ENCODE measurements at places on chromosomes 5 and 9.
A peak's percentile ranks its signal among the peaks of the same experiment; 100 is the strongest.

GRCh38 chr9:92384375-92384774 lies 20.0 kb downstream of the OGN start:
- no peak for DNase-seq

DNA sequence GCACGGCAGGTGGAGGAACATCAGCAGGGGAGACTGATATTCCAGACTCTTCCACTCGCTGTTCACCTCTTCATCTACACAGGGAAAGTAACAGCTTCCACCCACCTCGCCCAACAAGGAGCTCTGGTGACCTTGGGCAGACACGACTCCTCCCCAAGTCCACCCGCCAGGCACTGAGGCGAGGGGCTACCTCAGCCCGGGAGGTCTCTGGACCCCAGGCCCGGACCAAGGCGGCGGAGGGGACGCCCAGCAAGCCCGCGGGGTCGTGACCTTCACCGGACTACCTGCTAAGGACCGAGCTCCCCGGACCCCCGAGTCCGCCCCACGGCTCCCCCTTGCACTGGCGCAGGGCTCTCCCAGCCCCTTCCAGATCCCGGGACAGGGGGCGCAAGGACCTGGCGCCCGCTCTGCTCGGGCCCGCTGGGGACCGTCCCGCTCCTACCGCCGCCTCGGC lies 70.2 kb upstream of the LPCAT1 start:
- DNase-seq: no peak

- no peak for DNase-seq
Observed at GRCh38 chr5:10747678-10748622, 13.1 kb downstream of the DAP start.

DNA sequence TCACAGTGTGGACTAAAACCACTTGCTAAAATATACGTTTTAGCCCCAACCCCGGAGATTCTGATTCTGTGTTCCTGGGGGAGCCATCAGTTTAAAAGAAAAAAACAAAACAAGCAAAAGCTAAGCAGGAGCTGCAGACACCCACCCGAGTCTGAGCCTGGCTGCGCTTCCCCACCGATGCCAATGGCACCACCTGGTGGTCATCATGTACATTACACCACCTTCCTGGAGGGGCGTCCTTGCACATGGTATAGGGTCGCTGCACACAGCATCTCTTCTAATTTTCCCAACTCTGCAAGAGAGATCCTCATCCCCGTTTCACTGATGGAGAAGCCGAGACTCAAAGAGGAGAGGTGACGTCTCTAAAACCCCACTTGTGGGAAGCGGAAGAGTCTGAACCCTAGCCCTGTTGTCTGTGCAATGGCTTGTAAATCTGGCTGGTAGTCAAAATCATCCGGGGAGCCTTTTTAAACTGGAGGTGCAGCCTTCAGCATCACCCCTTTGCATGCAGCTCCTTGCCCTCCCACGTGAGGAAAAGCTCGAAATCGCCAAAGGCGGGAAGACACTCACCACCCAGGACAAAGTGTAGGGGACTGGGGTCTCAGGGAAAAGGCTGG lies 23.1 kb upstream of the CNOT6 start:
- DNase-seq: peak; percentile 51

DNA sequence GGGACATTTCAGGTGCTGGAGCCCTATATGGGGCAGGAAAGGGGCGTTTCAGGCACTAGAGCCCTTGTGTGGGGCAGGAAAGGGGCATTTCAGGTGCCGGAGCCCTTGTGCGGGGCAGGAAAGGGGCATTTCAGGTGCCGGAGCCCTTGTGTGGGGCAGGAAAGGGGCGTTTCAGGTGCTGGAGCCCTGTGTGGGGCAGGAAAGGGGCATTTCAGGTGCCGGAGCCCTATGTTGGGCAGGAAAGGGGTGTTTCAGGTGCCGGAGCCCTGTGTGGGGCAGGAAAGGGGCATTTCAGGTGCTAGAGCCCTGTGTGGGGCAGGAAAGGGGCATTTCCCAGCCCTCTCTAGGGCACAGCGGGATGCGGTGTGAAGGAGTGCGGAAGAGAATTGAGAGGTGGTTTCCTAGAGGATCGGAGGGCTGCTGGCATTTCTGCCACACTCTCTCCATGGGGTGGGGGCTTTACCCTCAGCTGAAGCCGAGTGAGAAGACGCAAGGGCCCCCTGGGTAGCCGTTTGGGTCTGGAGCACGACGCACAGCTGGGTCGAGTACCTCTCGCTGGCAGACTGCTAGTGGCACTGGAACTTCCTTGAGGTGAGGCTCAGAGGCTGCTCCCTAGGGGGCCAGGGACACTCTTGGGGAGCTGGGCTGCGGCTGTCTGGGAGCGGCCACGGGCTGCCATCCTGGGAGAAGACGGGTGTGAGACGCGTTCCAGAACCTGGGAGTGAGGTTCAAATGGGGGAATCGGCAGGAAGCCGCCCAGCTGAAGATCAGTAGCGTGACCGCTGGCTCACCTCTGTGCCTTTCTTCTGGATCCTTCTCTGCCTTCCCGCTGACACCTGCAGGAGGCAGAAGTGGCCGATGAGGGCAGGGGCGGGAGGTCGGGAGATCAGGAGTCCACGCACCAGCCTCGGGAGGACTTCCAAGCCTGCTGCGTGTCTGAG lies 122.6 kb upstream of the IRX4 start:
- DNase-seq: no peak

- DNase-seq: no peak
Observed at GRCh38 chr5:82413302-82414040, 135.3 kb upstream of the RPS23 start.

GRCh38 chr5:1801967-1802295 lies 724 bp downstream of the NDUFS6 start:
- DNase-seq: no peak

DNA sequence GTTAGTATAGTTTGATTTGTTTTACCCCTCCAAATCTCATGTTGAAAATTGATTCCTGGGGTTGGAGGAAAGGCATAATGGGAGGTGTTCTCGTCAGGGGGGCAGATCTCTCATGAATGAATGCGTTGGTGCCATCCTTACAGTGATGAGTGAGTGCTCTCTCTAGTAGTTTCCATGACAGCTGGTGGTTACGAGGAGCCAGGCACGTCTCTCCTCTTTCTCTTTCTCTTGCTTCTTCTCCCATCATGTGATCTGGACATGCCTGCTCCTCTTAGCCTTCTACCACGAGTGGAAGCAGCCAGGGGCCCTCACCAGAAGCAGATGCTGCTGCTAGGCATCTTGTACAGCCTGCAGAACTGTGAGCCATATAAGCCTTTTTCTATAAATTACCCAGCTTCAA lies 454.1 kb downstream of the EFNA5 start:
- no peak for DNase-seq

GRCh38 chr5:143741421-143741820 lies 70.5 kb upstream of the HMHB1 start:
- no peak for DNase-seq

DNA sequence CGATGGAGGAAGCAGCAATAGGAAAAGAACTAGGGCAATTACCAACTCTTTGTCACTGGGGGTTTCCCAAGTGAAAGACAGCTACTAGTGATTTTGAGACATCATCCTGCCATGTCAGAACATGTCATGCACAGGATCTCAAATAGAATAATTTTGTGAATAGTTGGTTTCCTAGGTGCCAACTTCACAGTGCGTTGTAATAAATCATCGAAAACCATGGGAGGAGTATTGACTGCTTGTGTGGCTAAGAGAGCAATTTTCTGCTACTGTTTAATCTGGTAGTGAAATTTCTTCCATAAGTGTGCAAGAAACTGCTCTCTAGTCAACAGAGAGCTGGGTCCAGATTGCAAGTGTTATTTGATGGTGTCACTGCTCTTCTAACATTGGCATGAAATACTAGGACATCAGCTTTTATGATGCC lies 168.6 kb downstream of the NNT start:
- DNase-seq: no peak

GRCh38 chr5:76083555-76084495 lies 642 bp downstream of the SV2C start:
- no peak for DNase-seq

DNA sequence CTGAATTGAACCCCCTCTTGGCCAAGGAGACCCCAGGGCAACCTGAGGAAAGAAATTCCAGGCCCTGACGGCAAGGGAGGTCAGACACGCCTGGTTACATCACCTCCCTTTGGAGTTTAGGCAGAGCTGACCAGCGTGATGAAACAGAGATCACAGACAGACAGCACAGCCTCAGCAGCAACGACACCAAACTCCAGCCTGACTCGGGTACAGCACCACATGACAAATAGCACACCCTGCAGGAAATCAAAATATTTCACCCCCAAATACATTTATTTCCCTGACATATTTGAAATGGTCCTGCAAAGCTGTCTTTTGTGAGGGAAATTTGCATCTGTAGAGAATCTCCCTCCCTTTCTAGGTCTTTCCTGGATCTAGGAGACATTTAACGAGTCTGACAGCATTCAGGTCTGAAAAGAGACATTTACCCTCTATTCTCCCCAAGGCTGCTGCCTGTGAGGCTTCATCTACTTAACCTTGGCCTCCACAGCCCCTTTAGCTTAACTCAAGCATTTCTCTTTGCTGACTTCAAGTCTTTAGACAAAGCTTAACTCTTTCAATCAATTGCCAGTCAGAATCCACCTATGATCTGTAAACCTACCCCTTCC lies 2.6 kb downstream of the QSOX2 start:
- DNase-seq: no peak

GRCh38 chr5:90843443-90843842 lies 284.8 kb downstream of the ADGRV1 start:
- DNase-seq: no peak

DNA sequence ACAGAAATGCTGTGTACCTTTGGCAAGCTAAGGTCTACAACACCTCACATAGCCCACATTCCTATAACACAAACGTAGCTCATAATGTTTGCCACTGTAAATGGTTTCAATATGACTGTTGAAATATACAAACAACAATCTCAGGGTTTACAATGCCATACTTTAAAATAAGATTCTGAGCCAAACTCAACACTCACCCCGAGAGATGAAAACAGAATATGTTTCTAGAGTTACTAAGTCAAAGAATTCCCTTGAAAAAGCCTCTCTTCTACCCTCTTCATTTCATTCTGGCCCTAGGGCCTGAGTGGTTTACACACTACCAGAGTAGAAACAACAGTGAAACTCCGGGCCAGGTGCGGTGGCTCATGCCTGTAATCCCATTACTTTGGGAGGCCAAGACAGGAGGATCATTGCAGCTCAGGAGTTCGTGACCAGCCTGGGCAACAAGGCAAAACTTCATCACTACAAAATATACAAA lies 72.6 kb downstream of the MYO10 start:
- DNase-seq: no peak

DNA sequence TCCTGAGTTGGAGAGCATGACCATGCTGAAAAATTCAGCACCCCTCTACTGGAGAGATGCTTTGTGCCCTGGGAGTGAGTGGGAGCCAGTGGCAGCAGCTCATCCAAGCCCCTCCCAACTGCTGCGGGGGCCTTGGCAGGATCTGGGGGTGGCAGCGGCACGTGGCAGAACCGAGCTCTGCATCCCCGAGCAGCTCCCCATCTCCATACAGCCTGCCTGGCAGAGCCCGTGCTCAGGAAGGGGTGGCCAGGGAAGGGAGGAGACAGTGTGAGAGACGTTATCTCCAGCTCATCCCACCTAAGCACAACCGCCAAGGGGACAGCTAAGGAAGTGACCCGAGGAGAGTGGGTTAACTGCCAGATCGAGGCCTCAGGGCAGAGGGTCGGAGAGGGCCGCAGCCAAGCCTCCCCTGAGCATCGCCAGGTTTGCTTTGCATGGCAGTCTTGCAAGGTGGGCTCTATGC lies 17.2 kb upstream of the DPM2 start:
- DNase-seq: no peak

DNA sequence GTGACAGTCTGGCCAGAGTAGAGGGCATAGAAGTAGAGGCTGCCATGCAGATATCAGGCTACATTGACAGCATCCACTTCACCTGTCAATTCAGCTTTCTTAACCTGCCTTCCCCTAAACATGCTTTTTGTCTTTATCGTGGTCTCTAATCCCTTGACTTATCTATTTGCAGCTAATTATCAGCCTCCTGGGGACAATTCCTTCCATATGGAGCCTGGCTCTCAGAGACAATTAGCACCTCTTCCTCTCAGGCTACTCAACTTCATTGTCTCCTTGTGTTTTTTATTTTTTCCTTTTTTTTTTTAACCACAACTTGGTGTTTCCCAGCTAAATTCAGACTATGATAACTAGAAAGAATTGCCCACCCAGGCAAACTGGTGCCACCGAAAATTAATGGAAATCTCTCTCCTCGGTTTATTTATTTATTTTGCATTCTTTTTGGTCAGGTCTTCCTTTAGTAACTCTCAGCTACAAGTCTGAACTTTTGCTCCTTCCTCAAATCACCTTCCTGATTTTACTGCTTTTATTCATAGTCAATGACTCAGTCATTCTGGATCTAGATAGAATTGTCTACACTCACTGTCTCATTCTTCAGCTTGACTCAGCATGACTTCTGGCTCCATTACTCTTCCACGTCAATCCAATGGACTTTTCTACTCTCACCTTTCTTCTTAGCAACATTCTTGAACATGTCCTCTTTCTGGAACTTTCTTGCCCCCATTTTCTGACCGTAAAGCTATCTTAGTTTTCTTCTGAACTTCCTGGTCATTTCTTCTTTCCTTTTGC lies 63.0 kb upstream of the BASP1 start:
- no peak for DNase-seq

- no peak for DNase-seq
Observed at GRCh38 chr9:107530679-107531078, 41.1 kb upstream of the KLF4 start.

DNA sequence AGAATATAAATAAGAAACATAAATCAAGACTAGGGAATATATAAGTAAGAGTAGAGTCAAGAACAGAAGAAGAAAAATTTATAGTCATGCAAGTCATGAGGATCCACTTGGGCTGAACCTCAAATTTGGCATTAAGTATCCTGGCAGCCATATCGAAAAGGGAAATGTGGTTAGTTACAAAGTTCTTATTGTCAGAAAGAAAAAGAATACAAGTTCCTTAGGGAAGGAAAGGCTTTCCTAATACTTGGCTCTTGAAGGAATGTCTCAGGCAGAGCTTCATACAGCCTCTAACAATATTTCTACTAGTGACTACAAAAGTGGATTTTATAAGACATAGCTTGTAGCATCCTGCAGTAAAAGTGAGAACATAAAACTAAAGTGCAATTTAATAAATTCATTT lies 45.4 kb downstream of the TMEM252 start:
- DNase-seq: no peak

DNA sequence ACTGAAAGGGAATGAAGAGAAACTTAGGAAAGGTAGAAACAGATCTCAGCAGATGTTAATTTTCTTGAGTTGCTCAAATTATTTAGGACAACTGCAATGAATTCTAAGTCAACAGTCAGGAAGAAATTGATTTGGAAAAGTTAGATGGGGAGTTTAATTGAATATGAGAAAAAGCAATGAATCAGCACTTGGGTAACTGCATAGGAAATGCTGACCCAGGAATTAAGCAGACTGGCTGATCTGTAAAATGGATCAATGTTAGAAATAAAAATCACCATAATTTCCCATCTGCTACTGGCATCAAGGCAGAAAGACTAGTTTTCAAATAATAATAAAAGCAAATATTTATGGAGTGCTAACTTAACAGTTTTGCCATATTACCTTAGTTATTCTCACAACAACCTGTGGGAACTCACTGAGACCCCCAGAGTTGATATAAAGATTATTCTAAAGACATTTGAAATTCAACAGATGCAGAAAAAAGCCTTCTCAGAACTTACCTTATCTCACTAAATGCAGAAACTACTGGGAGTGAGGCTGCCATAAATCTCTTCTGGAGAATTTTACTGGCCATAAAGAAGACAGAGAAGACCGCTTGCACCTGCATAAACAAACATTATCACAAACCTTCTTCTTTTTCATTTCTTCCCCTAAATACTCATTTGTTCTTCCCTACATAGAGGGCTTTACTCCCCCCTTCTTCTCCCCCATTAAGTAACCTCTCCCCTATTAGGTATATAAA lies 22.8 kb upstream of the SLC12A2 start:
- DNase-seq: no peak
